Activated naive CD4-positive, alpha-beta T cell treated with anti-CD3 and anti-CD28 coated beads, Interleukin-2, amount 10 ng/mL, durations not matched to agents 7 days and 5 days (primary cell): ENCODE measurements at places on chromosomes 13 and 19.
A peak's percentile ranks its signal among the peaks of the same experiment; 100 is the strongest.

DNA sequence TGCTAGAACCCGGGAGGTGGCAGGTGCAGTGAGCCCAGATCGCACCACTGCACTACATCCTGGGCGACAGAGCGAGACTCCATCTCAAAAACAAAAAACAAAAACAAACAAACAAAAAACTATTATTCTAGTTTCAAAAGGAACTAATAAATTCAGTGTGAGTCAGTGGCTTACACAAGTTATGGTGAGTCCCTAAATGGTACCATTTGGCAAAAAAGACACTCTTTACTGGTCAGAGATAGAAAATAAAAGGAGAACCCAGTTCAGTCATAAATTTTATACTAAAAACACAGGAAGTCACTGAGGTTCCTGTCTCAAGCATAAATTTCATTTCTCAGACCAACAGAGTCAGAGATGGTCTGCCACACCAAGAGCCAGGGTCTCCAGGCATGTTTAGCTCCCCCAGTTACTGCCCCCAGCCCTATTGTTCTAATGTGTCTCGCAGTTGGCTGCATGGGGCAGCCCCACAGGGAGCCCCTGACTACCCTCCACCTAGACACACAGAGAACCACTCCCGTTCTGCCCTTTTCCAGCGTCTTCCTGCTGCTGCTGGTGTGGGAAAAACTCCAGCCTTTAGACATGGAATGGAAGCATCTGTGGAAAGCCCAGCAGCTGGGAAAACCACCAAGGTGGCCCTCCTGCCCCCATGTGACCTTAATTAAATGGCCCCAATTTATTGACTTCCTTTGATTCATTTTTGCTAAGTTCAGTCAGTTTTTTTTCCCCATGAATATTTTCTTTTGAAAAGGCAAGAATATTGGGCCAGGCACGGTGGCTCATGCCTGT is 12.2 kb downstream of the THSD1 start:
- H3K4me1 ChIP-seq, result no peaks in the 10 kb centered on the region
- H3K27me3 ChIP-seq, result peaks cover 17% of the 10 kb centered on the region
- no peak for DNase-seq
- H3K36me3 ChIP-seq, result no peaks in the 10 kb centered on the region
- no peak overlapping the region for H3K27ac ChIP-seq

- no peak for DNase-seq
- no peaks in the 10 kb centered on the region for H3K36me3 ChIP-seq
- no peaks in the 10 kb centered on the region for H3K27me3 ChIP-seq
- no peak overlapping the region for H3K4me3 ChIP-seq
- no peaks in the 10 kb centered on the region for H3K4me1 ChIP-seq
Observed at GRCh38 chr13:53238261-53238660, 209.6 kb downstream of the OLFM4 start.

GRCh38 chr13:79212064-79212619 is 193.9 kb downstream of the RBM26 start:
- H3K36me3 ChIP-seq, result no peaks in the 10 kb centered on the region
- H3K4me3 ChIP-seq, result no peak overlapping the region
- no peak for DNase-seq
- H3K27ac ChIP-seq, result no peak overlapping the region

- H3K36me3 ChIP-seq, result no peaks in the 10 kb centered on the region
- peaks cover 12% of the 10 kb centered on the region for H3K27me3 ChIP-seq
- H3K4me1 ChIP-seq, result peaks cover 15% of the 10 kb centered on the region
- no peak overlapping the region for H3K4me3 ChIP-seq
- H3K27ac ChIP-seq, result no peak overlapping the region
Observed at GRCh38 chr13:77691871-77692270, 5.6 kb upstream of the SLAIN1 start.

DNA sequence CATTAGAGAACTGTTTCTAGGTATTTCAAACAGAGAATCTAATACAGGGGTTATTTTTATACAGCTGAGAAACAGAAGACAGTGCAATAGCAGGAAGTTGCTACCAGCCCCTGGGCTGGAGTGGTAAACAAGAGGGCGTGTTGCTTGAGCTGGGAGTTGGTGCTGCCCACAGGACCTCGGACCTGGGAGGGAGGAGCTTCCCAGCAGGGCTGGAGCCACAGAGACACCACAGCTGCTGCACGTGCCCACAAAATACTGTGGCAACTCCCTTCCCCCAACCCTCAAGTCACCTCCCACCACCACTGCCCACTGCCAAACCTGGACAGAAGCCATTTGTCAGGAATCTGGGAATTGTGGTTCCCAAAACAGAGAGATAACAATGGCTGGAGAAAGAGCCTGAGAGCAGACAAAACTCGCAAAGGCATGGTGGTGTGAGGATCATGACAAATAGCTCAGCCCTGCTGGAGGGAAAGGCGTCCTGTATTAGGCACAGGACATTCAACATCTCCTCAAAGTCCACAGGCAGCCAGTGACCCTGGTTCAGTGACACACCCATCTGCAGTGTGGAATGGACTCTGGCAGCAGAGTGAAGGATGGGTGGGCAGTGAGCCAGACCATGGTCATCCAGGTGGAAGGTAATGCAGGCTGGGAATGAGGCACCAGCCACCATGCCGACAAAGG is 57.2 kb downstream of the SPATA13 start:
- no peak overlapping the region for H3K4me3 ChIP-seq
- peaks cover 27% of the 10 kb centered on the region for H3K4me1 ChIP-seq
- H3K27me3 ChIP-seq, result no peaks in the 10 kb centered on the region
- peak overlapping the region; percentile 87 for H3K27ac ChIP-seq
- H3K36me3 ChIP-seq, result no peaks in the 10 kb centered on the region

DNA sequence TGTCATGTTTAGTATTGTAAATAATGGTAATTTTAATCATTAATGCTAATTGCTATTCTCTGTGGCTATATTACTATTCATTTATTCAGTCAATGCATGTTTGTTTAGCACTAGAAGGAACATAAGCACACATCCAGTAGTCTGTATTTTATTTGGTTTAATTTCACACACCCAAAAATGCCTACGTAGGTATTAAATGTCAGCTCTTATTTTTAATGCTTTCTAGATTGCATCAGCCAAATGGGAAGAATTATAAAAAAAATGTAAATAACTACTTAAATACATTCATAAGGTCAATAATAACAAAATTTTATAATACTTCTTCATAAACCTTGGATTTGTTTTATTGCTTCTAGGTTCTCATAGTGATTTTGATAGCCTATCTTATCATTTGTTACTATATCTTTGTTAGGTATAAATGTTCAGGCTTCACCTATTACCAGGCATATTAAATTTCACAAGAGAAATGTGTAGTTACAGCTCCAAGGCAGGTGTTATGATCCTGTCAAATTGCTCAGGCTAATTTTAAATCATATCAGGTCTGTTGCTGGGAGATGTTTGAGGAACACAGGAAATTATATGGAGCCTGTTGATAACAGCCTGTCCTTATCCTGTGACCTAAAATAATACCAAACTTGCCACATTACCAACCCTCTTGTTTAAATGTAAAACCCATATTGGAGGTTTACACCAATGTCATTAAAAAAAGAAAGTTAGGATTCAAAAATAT is 34.4 kb downstream of the ITGBL1 start:
- H3K4me1 ChIP-seq, result no peaks in the 10 kb centered on the region
- no peaks in the 10 kb centered on the region for H3K36me3 ChIP-seq
- no peak for DNase-seq
- no peaks in the 10 kb centered on the region for H3K27me3 ChIP-seq

- peaks cover 20% of the 10 kb centered on the region for H3K36me3 ChIP-seq
- peak overlapping the region; percentile 94 for H3K27ac ChIP-seq
- DNase-seq, result peak; percentile 47
- H3K4me1 ChIP-seq, result peaks cover 62% of the 10 kb centered on the region
- peak overlapping the region; percentile 74 for H3K4me3 ChIP-seq
- no peaks in the 10 kb centered on the region for H3K27me3 ChIP-seq
Observed at GRCh38 chr13:75760131-75761021, 124.2 kb downstream of the LMO7 start.

GRCh38 chr19:13016628-13017305 is 21.5 kb downstream of the NFIX start:
- no peak overlapping the region for H3K4me3 ChIP-seq
- no peak overlapping the region for H3K27ac ChIP-seq
- DNase-seq, result no peak
- H3K27me3 ChIP-seq, result peaks cover 94% of the 10 kb centered on the region

- peaks cover 9% of the 10 kb centered on the region for H3K4me1 ChIP-seq
- peaks cover 20% of the 10 kb centered on the region for H3K36me3 ChIP-seq
- no peaks in the 10 kb centered on the region for H3K27me3 ChIP-seq
- H3K4me3 ChIP-seq, result no peak overlapping the region
- no peak overlapping the region for H3K27ac ChIP-seq
Observed at GRCh38 chr13:60410299-60410698, 13.3 kb downstream of the TDRD3 start.

- peaks cover 47% of the 10 kb centered on the region for H3K27me3 ChIP-seq
- H3K4me1 ChIP-seq, result peaks cover 40% of the 10 kb centered on the region
- H3K36me3 ChIP-seq, result no peaks in the 10 kb centered on the region
- no peak overlapping the region for H3K4me3 ChIP-seq
- DNase-seq, result peak; percentile 87
- no peak overlapping the region for H3K27ac ChIP-seq
Observed at GRCh38 chr19:44689290-44690130, 9.4 kb upstream of the CEACAM16 start.

DNA sequence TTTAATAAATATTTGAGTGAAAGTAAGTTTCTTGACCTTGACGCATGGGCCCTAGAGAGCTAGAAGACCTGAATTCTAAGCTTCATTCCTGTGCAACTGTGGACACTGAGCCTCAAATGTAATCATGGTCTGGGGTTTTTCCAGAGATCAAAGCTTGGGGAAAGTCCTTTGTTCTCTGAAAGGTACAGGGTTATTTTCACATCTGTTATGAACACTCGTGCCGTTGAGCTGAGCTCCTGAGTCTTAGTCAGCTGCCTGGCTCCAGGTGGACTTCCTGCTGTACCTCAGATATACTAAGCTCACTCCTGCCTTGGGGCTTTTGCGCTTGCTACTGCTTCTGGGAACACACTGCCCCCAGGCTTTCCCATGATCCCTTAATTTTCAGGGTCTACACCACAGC is 7.5 kb upstream of the ZBTB32 start:
- no peak overlapping the region for H3K27ac ChIP-seq
- DNase-seq, result no peak
- H3K27me3 ChIP-seq, result peaks cover 4% of the 10 kb centered on the region
- H3K4me1 ChIP-seq, result peaks cover 27% of the 10 kb centered on the region
- H3K36me3 ChIP-seq, result no peaks in the 10 kb centered on the region
